ENCODE measurements at places on chromosomes 6 and 20. TPM values are rescaled to one million over a fixed set of nuclear protein-coding genes. Genes with fewer than 3 reads are reported as not detected.
A peak's percentile ranks its signal among the peaks of the same experiment; 100 is the strongest.

Gene ULBP1
- polyA plus RNA-seq: 0.93 TPM

Gene DSP
- polyA plus RNA-seq: 63.1 TPM

DNA sequence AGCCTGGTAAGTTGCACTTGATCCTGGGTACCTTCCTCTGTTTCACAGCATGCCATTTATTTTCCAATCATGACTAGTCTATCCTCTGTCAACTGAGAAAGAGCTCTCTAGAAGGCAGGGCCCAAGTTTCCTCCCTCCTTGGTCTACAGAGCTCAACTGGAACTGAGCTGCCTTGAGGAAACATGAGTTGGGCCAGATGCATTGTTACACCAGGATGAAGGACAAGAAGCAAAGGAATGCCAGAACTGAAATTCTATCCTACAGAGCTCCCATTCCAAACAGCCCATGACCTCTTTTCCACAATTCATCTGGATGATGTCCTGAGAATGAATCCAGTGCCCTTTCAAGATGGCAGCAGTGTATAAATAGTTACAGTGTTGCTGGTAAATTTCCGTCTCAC, 66.7 kb upstream of the E2F3 start:
- no peak for DNase-seq

Gene ECHDC1
- 44.9 TPM for polyA plus RNA-seq

DNA sequence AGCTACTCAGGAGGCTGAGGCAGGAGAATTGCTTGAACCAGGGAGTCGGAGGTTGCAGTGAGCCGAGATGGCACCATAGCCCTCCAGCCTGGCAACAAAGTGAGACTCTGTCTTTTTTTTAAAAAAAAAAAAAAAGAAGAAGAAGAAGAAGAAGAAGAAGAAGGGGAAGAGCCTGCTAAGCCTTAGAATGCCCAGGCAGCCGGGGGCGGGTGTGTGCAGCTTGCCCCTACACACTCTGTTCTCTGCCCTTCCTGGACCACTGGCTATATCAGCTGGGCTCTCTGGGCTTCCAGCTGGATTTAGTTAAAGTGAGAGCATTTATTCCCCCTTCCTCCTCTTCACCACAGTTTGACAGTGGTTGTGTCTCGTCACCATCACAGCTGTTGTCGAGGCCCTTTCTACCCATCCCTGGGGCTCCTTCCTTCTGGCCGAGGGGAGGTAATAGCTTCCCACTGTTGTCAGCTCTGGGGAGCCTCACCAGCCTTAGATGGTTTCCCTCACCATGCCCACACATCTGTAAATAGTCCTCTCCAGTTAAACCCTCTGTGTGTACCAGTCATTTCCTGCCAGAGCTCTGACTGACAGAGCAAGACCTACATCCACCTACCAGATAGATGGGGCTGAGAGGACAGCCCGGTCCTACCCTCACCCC, 77.6 kb downstream of the TRERF1 start:
- no peak for DNase-seq

Gene NOTCH4
- 0.18 TPM for polyA plus RNA-seq

Gene PMEPA1
- 38.6 TPM for polyA plus RNA-seq

- no peak for DNase-seq
These were observed 70.7 kb upstream of the INSM1 start for GRCh38 chr20:20297181-20297580.

Gene CCN5
- polyA plus RNA-seq: not detected

DNA sequence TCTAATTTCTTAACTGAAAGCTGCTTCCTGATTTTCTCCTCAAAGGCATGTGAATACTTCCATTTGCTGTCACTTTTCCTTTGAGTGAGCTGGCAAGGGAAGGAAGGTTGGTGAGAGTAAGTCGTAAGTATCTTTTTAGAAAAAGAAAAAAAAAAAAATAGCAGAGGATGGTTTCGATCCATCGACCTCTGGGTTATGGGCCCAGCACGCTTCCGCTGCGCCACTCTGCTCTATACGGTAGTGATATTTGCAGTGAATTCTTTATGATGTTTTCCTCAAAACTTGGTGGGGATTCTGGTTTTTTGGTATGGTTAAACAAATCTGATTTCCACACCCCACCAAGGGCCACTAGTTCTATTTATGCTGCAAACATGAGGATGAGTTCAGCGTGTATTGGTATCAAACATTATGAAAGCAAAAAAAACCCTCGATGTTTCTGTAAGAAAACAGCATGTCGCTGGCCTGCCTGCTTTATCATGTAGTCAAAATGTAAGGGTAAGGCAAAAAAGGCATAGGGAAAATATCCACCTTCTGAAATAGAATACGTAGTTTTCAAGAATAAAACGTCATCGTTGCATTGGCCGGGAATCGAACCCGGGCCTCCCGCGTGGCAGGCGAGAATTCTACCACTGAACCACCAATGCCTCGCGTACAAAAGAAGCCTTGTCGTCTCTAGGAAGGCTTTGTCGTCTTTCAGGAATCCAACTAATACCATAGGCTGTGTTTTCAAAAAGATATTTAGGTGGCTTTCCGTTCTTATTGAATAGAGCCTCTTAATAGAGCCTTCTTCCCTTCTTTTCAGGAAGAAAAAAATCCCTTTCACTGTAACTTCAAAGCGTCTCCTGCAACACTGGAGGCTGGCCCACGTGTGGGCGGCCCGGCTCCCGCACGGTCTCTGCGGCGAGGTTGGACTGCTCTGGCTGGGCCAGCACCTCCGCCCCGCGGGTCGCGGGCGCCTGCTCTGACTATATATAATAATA, 9.6 kb downstream of the OR2B2 start:
- peak; percentile 72 for DNase-seq

DNA sequence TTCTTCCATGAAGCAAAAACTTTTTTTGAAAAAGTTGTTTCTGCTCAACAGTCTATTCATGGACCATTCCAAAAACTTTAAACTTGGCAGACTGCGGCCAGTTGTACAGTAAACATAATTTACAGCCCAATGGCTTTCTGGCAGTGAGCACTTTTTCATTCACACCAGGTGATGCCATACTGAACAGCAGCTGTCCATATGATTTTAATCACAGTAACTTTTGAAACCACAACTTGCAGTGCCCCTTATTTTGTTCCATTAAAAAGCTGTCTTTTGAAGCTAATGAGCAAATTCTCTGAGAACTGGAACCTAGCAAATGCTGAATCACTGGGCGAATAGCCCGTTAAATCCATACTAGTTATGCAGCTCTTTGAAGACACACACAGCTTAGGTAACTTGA, 576.6 kb downstream of the PTPRT start:
- no peak for DNase-seq

GRCh38 chr20:53656293-53657202, 62.9 kb upstream of the ZNF217 start:
- DNase-seq: peak; percentile 30

Gene RAET1L
- polyA plus RNA-seq: 1.9 TPM

Gene SLC4A11
- 9.6 TPM for polyA plus RNA-seq

DNA sequence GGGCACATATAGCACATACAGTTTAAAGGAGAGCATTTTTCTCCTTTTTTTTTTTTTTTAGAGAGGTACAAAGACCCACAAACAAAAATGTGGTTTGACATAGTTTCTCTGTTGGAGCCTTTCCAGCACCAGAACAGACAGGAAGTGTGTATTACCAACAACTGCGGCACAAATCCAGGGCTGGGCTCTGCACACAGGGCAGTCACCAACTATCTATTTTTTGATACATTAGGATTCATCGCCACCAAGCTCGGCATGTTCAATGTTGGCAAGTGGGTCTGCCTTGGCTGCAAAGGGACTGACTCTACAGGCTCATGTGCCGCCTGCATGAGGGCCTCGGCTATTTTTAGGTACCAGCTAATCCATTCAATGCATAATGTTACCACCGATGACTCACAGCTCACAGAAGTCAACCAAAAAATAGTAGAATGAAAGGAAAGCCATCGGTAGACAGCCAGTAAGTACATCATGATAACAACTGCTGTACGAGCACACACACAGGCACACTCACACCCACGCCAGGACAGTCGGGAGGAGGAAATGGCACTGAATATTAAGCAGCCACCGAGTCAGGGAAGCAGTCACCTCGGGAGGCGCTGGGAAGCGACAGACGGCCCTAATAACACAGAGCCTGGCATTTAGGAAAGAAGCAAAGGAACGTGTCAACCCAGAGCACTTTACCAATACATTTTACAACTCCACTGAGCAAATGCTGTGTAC, 81.6 kb downstream of the GMPR start:
- DNase-seq: peak; percentile 75

- no peak for DNase-seq
These were observed 10.0 kb upstream of the POU5F1 start for GRCh38 chr6:31180500-31180899.

DNA sequence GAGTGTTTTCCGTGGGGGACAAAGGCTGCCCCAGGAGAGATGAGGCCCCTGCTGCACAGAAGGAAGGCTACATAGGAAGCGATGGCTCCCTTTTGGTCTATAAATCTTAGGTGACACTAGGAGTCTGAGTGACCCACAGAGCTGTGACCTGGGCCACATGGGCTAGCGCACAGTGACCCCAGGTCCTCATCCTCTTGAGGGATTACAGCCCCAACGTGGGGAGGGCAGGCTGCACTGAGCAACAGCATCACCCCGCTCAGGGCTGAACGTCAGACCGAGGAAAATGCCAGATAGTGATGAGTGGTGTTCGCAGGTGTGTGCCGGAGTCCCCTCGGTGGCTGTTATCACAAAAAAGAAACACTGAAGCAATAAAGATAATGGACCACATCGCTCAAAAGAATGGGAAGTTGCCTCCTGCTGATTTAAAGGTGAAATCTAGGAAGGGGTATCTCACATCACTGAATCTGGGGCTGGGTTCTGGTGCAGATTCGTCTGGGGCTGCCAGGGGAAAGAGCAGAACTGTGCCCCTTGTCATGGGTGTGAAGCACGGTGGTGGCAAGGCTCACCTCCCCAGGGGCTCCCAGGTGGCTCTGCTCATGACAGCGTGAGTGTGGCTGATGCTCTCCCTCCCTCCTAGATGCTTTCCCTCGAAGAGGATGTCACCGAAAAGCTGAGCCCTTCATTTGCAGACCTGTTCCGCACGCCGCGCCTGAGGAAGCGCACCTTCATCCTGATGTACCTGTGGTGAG, 14.5 kb downstream of the SLC22A1 start:
- DNase-seq: no peak

DNA sequence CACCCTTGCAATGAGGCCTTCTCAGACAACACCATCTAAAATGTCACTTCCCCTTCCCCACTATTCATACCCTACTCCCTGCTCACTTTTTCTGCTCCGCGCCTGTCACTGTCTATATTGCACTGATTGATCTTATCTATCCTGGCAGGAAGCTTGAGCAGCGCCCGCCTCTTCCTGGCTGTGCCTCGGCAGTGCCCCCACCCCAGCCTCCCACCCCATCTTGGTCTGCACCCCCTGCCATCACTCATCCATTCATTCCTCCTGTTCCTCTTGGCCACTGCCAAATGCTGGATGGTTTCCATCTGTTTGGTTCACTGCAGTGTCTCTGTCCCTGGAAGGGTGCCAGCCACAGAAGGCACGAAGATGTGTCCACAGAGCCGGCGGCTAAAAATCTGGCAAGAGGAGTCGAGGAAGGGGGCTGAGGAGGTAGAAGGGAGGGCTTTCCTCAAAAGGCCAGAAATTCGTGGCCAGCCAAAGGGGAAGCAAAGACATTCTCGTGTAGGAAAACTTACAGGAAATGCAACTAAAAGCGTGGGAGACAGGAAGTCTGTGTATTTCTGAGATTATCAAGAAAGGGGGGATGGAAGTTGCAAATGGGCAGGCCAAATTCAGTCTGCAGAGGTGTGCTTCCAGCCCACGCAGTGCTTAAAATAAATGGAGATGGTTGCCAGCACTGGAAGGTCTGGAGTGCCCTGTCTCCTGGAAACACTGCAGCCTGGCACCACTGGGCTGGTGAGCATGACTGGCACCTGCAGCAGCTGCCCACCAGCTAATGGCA, 27.6 kb downstream of the SYNJ2 start:
- DNase-seq: no peak

Gene KHDC1
- 2.1 TPM for polyA plus RNA-seq

Gene SLC22A2
- polyA plus RNA-seq: not detected

Gene RAB44
- 0.01 TPM for polyA plus RNA-seq

DNA sequence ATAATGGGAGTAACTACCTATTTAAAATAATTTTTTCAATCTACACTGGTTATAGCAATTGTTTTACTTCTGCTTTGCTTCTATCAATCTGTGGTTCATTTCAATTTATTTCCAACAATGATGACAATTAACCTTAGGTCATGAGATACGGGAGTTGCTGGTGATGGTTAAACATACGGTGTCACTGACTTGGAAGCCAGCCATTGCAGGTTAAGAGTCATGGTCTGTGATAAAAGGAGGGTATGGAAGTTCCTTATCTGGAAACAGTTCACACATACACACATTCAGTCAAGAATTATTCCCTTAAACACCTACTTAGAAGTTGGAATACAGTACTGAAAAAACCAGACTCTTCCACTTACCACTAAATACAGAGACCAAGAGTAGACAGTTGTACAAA, 180.0 kb downstream of the KIF16B start:
- no peak for DNase-seq

Gene ADGRF4
- polyA plus RNA-seq: 2.0 TPM

Gene MACROD2
- polyA plus RNA-seq: 0.30 TPM

- no peak for DNase-seq
These were observed 30.6 kb downstream of the THBS2 start for GRCh38 chr6:169223006-169223405.

GRCh38 chr6:104603108-104603745, 256.5 kb downstream of the HACE1 start:
- no peak for DNase-seq

- DNase-seq: peak; percentile 65
These were observed 320.8 kb downstream of the SOX4 start for GRCh38 chr6:21914121-21914973.

Gene HECA
- 4.7 TPM for polyA plus RNA-seq

GRCh38 chr6:81517455-81517854, 235.0 kb downstream of the TENT5A start:
- no peak for DNase-seq

Gene SLC32A1
- polyA plus RNA-seq: not detected

Gene IL22RA2
- polyA plus RNA-seq: not detected

Gene OR2H2
- polyA plus RNA-seq: not detected

Gene TMEM217
- polyA plus RNA-seq: 0.60 TPM

GRCh38 chr20:49987868-49988690, 5.3 kb downstream of the SNAI1 start:
- DNase-seq: no peak

GRCh38 chr20:33646191-33646590, 15.9 kb upstream of the C20orf144 start:
- DNase-seq: no peak

DNA sequence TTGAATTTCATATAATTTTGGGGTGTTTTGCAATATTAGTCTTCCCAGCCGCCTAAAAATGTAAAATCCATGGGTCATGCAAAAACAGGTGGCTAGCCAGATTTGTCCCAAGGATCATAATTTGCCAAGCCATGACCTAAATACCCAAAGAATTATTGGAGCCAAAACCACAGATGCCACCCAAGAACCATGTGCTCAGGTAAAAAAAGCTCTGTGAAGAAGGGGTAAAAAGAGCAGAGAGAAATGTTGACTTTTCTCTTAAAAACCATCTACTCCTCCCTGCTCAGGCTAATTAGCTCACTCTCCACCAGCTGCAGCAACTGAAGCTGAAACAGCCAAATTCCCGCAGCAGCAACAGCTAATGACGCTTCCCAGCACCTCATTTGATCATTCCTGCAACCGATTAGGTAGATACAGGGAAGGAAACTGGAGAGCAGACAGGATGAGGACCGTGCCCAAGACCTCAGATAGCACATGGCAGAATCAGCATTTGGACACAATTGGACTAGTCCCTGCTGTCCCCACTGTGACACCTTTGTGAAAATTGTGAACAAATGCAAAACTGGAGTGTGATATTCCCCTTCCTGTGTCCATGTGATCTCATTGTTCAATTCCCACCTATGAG, 107.9 kb upstream of the NXT1 start:
- DNase-seq: no peak

Gene FAM110A
- polyA plus RNA-seq: 27.6 TPM

Measured in foreskin keratinocyte (primary cell).